ENCODE measurements at places on chromosomes 5 and 9.

- no peak for DNase-seq
These were observed 336.8 kb upstream of the RFX3 start for GRCh38 chr9:3862561-3862960.

- DNase-seq = no peak
These were observed 562.2 kb upstream of the MEF2C start for GRCh38 chr5:89445106-89445745.

DNA sequence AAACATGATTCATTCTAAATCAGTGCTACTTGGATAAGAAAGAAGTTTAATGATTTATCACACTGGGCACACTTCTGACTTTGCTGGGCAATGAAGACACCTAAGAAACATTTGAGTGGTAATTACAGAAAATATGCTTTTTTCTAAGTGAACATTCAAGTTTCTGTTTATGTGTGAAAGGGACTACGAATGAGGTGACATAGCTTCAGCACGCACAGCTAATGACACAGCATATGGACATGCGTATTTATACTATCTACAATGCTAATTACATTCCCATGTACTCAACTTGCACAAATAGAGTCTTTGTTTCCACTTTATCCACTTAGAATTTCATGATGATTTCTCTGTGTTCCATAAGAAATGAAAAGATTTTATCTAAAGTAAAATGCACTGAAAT lies 40.6 kb downstream of the FREM1 start:
- DNase-seq = no peak

GRCh38 chr9:134595014-134595413 lies 46.6 kb upstream of the COL5A1 start:
- DNase-seq = no peak

- DNase-seq = no peak
These were observed 108.8 kb downstream of the PRKACG start for GRCh38 chr9:68905129-68905528.

- no peak for DNase-seq
These were observed 67.8 kb downstream of the ACTBL2 start for GRCh38 chr5:57414857-57415256.

DNA sequence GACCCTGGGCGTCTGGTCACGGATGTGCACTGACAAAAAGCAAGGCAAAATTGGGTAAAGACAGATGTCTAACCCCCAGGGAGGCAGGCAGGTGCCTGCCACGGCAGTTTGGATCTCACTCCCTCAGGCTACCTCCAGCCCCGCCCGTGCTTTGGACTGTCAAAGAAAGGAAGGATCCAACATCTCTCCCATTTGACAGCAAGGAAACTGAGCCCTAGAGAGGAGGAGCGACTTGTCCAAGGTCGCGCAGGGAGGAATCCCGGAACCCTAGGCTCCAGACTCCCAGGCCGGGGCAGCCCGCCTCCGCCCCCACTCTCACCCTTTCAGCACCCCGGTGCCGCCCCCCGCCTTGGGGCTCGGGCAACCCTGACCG lies 376 bp downstream of the GOLGA1 start:
- DNase-seq = peak; percentile 53

DNA sequence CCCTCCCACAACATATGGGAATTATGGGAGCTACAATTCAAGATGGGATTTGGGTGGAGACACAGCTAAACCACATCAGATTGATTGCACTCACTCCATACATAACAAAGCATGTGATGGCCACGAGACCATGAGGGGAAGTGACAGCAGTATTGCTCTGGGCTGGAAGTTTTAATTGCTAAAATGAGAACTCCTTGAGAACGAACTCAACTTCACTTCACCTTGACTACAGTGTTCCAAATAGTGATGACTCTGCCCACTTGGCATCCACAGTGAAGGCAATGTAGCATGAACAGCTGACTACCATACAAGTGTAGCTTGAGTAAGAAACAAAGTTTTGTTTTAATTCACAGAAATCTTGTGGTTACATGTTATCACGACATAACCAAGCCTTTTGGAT lies 739 bp upstream of the SPINK7 start:
- no peak for DNase-seq

DNA sequence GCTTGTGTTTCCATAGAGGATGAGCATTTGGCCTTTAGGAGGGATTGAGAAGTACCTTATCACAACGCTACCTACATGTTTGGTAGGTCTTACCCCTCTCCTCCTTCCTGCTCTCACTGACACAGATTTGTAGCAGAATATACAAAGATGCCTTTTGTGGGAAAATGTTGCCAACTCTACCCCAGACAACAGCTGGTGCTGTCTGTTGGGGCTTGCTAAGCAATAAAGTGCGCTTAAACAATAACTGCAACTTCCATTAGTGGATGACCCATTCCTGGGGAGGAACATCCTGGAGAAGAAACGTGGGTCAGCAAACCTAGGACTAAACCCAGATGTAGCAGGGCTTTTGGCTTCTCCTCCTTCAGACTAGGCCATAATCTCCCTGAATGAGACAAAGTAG lies 174.3 kb downstream of the EFNA5 start:
- DNase-seq = no peak

- no peak for DNase-seq
These were observed 692.9 kb upstream of the EDIL3 start for GRCh38 chr5:85077581-85077980.

- no peak for DNase-seq
These were observed 28.2 kb upstream of the NCS1 start for GRCh38 chr9:130143958-130144366.

- DNase-seq = no peak
These were observed 9.6 kb downstream of the LAMC3 start for GRCh38 chr9:131018621-131019020.

GRCh38 chr9:112914524-112914923 lies 23.8 kb upstream of the SLC46A2 start:
- no peak for DNase-seq

DNA sequence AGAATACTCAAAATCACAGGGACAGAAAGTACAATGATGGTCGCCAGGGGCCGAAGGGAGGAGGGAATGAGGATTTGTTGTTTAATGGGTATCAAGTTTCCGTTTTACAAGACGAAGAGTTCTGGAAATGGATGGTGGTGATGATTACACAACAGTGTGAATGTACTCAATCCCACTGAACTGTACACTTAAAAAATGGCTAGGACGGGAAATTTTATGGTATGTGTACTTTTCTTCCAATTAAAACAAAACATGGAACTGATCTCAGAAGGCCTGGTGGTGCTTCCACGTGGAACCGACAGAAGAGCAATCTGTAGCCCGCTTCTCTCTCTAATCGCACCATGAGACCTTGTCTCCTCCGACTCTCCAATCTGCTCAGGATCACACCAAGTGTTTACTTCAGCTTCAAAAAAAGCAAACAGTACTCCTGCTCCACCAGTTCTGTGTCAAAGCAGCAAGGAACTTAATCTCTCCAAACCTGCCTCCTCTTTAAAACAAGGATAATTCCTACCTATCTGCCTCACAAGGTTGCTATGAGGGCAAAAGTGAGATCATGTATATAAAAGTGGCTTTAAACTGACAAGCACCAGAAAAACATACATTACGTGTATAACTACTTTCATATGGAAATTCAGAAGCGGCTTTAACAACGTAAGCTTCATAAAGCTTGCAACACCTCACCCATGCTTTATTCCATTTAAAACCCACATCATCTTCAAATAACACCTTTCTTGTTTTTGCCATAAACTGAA lies 2.1 kb downstream of the ECPAS start:
- DNase-seq = no peak

All from GM20000 (cell line).